ENCODE measurements at places on chromosomes 11 and 22.

- no peak for DNase-seq
These were observed 63.5 kb upstream of the CSNK2A3 start for GRCh38 chr11:11416502-11416901.

DNA sequence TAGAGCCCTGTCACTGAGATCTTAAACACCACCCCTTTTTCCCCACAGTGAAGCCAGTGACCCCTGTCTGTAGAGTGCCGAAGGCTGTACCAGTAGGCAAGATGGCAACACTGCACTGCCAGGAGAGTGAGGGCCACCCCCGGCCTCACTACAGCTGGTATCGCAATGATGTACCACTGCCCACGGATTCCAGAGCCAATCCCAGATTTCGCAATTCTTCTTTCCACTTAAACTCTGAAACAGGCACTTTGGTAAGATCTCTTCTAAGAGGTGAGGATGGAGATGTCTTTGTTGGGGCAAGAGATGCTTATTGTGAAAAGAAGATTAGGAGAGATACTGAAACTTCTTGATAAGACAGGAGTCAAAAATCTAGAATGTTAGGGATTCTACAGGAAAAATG lies 75.9 kb downstream of the JAM3 start:
- DNase-seq: no peak

DNA sequence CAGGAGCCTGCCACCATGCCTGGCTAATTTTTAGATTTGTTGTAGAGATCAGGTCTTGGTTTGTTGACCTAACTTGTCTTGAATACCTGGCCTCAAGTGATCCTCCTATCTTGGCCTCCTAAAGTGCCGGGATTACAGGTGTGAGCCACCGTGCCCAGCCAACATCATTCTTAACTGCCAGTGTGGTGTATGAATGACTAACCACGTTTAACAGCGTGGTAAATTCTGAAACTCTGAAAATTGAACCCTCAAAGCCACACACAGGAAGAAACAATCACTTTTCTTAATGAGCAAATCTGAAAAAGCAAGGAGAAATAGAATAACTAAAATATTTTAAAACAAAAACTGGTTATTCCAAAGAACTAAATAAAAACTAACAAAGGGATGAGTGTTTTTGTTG lies 7.4 kb downstream of the TMEM9B start:
- peak; percentile 66 for DNase-seq

- DNase-seq: no peak
These were observed 14.7 kb upstream of the ARHGAP8 start for GRCh38 chr22:44737406-44738346.

DNA sequence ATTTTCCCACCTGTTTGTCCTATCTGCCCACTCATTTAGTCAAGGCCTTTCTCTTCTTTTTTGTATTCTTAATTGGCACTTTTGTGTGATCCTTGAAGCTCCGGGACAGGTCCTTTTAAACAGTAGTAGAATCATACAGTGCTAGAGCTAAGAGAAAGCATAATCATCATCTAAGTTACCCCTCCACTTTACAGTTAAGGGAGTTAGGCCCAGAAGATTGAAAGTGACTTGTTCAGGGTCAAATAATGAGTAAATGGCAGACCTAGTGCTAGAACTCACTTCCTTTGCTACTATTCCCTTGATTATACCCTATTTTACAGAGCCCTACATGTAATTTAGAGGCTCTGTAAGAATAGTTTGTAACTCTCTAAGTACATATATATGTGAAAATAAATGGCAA lies 2.5 kb downstream of the USP47 start:
- DNase-seq: peak; percentile 50

DNA sequence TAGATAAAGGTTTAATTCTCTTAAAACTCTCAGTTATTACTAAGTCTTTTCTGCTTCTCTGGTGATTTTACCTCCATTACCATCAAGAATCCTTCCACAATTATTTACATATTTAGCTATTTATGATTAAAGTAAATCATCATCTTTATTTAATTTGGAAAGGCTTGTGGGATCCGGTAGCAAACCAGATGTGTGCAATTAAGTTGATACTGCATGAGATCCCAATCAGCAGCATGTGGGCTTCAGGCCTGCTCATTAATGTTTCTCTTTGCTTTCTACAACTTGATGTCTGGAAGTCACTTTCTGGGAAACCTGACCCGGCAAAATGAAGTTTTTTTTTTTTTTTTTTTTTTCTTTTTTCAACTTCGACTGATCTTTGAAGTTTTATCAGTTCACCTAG lies 558.4 kb upstream of the ANO5 start:
- no peak for DNase-seq

DNA sequence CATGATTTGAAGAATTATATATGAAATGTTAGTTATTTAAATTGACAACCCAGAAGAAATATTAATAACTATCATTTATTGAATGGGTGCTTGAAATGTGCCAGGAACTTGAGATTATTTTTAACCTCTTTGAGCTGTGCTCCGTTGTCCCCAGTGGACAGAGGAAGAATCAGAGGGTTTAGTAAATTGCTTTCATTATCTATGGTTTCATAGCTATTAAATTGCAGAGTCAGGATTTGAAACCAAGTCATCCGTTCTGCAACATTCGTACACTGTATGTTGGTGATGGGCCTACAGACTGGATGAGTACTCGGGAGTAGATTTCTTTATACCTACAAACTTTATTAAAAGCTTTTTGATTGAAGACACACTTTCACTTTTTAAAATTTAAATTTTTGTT lies 4.9 kb downstream of the HSD17B12 start:
- DNase-seq: no peak

DNA sequence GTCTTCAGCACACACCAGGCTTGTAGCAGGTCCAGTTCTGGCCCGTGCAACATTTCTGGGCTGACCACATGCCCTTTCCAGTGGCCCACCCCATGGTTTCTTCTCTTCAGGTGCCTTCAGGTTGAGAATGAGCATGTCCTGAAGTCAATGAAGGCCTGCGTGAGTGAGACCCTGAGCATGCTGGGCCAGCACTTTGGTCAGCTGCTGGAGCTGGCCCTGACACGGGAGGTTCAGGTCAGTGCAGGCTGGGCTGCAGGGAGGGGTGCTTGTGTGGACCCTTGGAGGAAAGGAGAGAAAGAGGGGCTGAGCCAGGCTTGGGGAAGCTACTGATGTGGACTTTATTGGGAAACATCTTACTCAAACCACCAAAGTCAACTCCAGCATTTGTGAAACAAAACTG lies 63.5 kb downstream of the INSC start:
- no peak for DNase-seq

DNA sequence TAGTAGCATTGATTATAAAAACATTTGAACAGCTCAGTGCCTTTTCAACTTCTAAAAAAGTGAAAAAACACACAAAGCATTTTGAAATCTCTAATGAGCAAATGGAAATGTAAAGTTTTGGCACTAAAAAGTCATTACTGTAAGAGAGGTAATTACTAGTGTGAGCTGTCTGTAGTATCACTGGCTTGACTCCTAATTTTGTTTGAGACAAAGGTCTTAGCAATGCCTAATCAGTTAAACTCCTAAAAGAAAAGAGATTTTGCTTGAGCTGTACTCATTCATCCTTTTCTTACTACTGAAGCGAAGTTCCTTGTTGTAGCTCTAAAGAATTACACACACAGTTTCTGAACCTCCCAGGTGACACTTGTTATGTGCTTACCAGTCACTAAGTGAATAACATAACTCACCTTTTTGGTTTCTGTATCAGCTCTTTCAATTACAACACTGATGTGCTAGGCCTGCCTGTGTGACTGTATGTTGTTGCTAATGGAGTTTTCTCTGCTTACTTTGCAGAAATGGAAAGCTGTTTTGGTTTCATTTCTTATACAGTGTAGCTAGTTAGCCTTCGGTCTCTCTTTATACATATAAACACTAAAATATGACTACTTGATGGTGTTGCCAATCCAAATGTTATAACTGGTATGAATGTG lies 924.4 kb upstream of the TENM4 start:
- DNase-seq: no peak

DNA sequence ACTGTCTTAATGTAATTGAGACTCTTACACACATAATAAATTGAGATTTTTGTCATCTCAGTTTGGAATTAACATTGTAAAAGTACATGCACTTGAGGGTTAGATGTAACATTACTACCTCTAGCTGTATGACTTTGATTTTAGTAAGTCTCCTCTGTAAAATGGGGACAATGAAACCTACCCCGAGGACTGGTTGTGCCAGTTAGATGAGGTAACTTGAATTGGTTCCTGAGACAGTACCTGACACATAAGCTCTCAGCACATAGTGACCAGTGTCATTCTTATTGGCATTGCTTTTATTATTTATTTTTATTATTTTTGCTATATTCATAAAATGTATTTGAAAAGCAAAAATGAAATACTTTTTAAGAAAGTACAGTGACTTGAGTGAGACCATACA lies 114.8 kb downstream of the TEAD1 start:
- DNase-seq: no peak

All from activated CD4-positive, alpha-beta T cell treated with anti-CD3 and anti-CD28 coated beads, Interleukin-2, amount 50 U/mL, for 16 hours (primary cell).